NCI-H1694 treated with DMSO at 0.1 percent for 48 hours (cell line): ENCODE measurements at places on chromosomes 1 and 21.

- peak; percentile 99 for DNase-seq
These were observed 6.9 kb upstream of the GPATCH4 start for GRCh38 chr1:156608036-156608674.

GRCh38 chr1:80534606-80535360 lies 1266.0 kb upstream of the ADGRL2 start:
- no peak for DNase-seq

DNA sequence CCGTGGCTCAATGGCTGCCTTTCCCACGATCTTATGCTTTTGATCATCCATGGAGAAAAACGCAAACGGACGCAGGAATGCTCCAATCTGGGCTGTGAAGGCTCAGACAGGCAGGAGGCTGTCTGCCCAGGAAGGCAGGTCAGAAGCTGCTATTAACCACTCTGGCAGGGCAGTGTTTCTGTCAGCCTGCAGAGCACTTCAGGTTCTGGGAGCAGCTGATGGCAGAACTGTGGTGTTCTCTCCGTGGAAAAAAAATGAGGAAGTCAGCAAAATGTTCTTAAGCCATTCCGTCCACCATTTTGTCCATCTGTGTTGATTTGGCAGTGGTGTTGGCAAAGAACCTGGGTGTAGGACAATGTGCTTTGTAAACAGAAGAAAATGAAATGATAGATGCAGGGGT lies 91.7 kb downstream of the SIM2 start:
- no peak for DNase-seq

GRCh38 chr1:168634951-168635532 lies 58.6 kb downstream of the XCL1 start:
- DNase-seq, result no peak

DNA sequence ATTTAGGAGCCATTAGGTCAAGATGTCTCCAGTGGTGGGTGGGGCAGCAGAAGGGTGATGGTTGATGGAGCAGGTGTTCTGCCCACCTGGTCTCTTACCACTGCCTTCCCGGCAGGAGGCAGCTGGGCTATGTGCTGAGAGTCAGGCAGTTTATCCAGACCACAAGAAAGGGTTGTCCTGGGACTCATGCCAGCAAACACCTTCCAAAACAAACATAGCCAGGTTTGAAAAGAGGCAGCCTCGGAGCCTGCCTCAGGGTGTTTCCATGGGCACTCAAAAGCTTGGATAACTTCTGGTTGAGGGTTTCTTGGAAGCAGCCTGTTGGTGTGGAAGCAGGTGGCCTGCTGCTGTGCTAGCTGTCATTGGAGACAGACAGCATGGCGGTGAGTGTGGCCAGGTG lies 187.2 kb downstream of the PCP4 start:
- peak; percentile 91 for DNase-seq

DNA sequence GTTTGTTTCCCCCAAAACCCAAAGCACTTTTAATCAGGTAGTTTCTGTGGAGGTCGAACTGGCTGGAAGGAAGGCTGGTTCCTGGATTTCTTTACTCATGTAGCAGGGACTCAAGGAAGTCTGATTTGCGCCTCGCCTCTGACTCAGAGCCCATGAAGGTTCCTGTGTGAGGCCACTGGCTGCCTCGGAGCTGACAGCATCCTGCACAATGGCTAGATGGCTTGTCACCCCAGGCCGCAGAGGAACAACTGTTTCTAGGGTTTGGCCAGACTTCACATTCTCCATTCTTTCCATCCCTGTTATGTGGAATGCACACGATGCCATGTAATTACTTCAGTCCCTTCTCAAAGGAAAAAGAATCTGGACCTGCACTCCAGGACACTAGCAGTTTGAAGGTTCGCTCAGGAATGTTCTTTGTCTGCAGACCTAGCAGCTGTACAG lies 39.1 kb upstream of the PRSS38 start:
- no peak for DNase-seq

GRCh38 chr1:156659661-156659987 lies 17.6 kb downstream of the NES start:
- no peak for DNase-seq

DNA sequence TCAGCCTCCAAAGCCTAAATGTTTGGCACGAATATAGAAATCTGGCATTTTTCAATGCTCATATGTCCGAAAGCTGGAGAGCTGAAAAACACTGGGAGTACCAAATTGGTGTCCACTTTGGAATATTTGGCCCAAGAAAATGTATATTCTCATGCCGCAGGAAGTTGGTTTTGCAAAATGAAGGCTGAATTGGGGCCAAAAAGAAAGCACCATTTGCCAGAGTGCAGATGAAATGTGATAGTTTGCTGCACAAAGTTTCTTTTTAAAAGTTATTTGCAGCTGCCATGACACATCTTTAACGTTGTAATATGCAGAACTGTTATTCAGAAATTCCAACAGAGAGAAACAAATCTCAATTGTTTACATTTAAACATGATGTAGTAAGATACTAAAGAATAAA lies 124.2 kb upstream of the LYPLAL1 start:
- DNase-seq, result no peak

DNA sequence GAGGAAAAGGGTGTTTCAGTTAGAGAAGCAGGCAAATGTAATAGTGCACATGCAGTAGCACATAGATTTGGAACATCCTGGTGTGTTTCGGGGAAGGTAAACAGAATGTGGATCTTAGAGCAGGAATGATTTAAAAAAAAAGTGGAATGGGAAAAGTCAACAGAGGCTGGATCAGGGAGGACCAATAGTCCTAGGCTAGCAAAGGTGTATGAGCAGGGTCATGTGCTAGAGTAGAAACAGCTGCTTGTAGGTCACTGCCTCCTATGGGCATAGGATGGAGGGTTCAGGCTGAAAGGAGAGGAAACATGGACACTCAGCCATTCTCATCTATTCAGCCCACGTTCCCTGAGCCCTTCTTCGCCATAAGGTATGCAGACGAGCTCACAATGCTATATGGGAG lies 3.7 kb upstream of the KPNA6 start:
- DNase-seq, result no peak

DNA sequence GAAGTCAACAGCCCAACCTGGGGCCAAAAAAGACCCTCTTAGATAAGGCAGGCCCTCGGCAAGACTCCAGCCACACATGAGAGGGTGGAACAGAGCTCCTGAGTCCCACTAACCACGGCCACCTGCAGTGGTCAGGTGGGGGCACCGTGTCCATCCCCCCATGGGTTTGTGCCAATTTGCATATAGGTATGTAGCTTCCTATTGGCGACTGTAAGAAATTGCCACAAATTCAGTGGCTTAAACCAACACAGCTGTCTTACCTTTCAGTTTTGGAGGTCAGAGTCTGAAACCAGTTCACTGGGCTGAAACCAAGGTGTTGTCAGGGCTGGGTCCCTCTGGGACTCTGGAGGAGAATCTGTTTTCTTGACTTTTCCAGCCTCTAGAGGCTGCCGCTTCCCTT lies 59.3 kb downstream of the COL18A1 start:
- DNase-seq, result no peak

DNA sequence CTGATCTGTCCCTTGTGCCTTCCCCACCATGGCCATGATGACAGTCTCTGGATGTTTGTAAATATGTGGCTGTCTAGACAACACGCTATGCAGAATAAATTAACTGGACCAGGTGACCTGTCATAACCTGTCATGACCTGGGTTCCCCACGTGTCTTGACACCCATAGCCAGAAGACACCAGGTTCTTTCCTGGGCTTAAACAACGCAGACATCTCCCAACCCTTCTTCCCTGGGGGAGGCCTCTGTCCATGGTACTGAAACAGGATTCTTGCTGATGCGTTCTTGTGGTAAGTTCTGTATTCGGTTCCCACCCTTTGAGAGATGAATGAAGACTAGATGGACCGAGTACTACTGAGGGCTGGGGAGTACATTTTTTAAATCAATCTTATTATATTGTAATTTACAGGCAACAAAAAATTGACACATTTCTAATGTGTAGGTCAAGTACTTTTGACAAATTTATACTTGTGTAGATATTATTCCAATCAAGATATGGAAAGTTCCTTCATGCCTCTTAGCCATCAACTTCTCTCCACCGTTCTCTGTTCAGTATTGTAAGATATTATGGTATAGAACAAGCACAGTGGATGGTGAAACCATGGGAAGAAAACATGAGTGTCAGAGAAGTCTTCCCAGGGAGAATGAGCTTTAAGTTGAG lies 738.8 kb downstream of the PTPRU start:
- DNase-seq, result no peak

GRCh38 chr1:53462769-53463501 lies 3.7 kb downstream of the DMRTB1 start:
- DNase-seq, result peak; percentile 32

GRCh38 chr1:3465935-3466321 lies 11.5 kb downstream of the ARHGEF16 start:
- DNase-seq, result no peak

DNA sequence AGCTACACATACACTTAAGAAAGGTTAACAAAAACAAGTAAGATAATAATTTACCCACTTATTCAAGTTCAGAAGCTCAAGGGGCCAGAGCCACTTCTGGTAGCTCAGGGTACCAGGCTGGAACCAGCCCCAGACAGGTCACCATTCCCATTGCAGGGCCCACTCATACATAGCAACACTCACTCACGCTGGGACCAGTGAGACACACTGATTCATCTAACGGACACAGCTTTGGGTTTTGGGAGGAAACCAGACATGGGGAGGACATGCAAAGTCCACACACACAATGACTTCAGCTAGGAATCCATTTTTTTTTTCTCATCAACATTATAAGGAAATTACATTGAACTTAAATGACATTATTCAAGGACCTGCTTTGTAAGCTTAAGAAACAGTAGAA lies 169.1 kb downstream of the ZC3H11B start:
- no peak for DNase-seq

DNA sequence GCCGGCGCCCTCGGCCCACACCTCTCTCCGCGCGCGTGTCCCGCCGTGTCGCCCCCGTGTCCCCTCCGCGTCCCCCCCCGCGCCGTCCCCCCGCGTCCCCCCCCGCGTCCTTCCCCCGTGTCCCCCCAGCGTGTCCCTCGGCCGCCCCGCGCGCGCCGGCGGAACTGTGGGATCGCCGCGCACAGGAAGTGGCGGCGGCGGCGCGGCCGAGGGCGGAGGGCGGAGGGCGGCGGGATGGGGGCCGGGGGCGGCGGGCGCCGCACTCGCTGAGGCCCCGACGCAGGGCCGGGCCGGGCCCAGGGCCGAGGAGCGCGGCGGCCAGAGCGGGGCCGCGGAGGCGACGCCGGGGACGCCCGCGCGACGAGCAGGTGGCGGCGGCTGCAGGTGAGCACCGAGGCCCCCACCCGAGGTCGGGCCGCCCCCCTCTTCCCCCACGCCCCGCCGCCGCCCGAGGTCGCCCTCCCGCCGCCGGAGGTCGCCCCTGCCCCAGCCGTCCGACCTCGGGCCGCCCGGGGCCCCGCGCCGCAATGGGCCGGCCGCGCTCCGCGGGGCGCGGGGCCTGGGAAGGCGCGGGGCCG lies at the start of gene AGPAT3:
Gene AGPAT3, plus strand, starts transcription at position 262 of the 578 bp plus-strand sequence. CDS start 94,459 bp downstream, outside the sequence.
- DNase-seq, result no peak

GRCh38 chr21:19034560-19034959 lies 631.0 kb upstream of the TMPRSS15 start:
- DNase-seq, result no peak

DNA sequence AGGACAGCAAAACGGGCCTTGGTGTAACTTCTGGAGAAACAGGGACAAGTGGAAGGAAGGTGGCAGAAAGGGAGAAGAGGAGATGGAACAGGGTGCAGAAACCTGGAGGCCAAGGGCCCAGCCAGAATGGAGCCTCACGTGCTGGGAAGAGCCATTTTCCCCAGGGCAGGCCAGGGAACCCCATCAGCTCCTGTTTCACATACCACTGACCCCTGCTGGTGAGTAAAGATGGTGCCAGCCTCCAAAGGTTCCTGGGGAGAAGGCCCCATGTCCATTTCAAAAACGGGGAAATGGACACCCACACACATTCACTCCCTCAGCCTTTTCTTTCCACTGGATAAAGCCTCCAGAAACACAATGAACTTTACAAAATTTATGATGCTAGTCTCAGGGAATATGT lies 57.6 kb upstream of the JUN start:
- DNase-seq, result no peak

- no peak for DNase-seq
These were observed 10.1 kb upstream of the SAMD11 start for GRCh38 chr1:913491-914130.

GRCh38 chr1:190444464-190444863 lies 33.2 kb downstream of the BRINP3 start:
- no peak for DNase-seq

DNA sequence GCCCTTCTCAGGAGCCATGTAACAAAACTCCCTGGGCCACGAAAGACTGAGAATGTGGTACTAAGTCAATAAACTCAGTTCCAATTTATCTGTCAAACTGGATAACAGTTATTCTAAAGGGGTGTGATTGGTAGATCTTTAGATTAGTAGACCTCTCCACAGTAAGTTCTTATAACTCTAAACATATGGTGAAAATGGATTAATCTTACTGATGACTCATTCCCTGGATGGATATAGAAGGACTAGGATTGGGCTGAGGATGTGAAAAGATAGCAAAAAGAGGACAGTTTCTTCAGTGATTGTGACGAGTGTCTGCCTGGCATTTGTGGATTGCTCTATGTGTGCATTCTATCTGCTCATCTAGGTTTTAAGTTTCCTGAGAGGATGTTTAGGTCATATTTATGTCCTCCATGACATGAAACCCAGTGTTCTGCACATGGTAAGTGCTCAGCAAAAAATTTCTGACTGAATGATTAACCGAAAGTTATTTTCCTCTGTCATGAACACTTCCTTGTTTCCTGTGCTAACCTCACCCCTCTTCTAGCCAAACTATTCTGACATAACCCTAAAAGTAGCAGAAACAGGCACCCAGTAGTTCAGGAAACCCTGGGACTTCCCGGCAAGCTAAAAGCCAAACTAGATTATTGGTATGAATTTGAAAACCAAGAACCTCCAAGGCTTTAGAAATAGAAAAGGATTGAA lies 397.5 kb upstream of the PLXNA2 start:
- no peak for DNase-seq

- no peak for DNase-seq
These were observed 6.5 kb upstream of the C1QA start for GRCh38 chr1:22629886-22630285.

DNA sequence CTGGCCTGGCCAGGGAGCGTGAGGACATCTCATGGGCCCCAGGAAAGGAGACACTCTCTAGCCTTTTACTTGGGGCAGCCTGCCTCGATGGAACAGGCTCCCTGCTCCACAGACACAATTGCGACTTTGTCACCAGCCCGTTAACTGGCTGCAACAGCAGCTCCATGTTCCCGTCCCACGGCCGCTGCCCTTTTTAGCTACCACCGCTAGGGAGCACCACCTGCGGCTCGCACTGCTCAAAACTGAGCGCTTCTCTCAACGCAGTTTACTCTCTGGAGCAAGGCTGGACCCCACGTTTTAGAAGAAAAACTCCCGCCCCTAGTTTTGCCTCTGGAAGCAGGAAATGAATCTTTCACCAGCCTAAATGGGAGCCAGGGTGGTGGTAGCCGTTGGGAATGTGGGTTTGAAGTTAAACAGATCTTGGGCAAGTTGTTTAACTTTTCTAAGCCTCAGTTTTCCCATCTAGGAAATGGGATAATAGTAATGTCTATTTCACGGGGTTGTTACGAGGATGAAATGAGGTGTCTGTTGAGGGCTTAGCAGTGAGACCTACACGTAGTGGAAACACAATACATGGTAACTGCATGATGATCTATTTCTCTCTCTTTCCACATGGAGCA lies 3.5 kb upstream of the LRRC38 start:
- no peak for DNase-seq
